Pancreas (tissue), 10 donors: ENCODE measurements at places on chromosomes 1 and 21. TPM values are rescaled to one million over a fixed set of nuclear protein-coding genes. Genes with fewer than 3 reads are reported as not detected.

GRCh38 chr1:12294076-12294475, 64.2 kb downstream of the VPS13D start:
- no peak for DNase-seq

- DNase-seq = no peak
Measured at GRCh38 chr21:17159697-17160096, 353.1 kb upstream of the CXADR start.

GRCh38 chr1:171646249-171646560, 6.3 kb downstream of the MYOC start:
- no peak for DNase-seq

GRCh38 chr1:192654591-192655251, 18.8 kb downstream of the RGS13 start:
- no peak for DNase-seq

- peak; percentile 78 for DNase-seq
Measured at GRCh38 chr1:206685334-206685768, 646 bp downstream of the MAPKAPK2 start.

- DNase-seq = no peak
Measured at GRCh38 chr1:48810740-48811139, 34.0 kb upstream of the BEND5 start.

DNA sequence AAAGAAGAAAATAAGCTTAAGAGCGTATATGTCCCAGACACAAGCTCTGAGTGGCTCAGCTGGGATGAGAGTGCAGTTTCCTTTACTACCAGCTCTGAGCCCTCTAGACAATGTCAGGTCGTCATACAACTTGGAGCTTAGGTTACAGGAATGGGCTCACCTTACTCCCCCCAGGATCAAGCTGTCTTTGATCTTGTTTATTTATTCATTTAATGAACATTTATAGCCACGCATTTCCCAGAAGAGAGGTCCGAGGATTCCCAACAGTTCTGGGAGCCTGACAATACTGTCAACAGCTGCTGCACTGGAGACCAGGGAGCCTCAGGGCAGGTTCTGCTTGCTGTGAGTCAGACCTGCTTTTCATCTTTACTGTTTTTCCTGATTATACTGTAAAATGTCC, 378.9 kb downstream of the PLPP3 start:
- DNase-seq = no peak

GRCh38 chr1:51093581-51093980, 8.4 kb upstream of the C1orf185 start:
- DNase-seq = no peak

DNA sequence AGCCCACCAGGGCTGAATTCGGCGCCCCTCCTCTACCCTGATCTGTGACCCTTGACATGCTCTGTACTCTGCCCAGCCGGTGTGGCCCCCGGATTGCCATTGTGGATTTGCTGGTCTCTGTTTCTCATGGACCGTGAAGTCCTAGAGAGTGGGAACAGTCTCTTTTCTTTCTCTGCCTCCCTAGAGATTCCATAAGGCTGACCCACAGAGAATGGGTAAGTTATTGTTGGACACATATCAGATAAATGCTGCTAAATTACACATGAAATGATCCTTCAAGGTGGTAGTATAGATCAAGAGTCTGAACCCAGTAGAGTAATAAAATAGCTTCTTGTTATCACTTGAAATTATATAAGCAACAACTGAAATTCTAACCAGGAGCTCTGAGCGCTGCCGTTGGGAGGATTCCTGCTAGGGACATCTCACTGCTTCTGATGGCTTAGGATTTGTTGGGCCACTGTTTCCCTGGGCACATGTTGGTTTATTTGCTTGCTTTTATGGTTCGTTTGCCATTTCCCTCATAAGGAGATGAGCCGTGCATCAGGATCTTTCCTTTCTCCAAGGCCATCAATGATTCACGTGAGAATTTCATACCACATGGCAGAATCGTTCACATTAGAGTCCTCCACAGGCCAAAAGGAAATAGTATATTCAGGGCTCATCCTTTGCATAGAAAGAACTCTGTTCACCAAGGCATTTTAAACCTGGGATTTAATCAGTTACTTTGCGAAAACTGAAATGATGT, 111.9 kb downstream of the ZBTB18 start:
- no peak for DNase-seq

HSD11B1 gene
- total RNA-seq = 3.7 TPM

DPYD gene
- total RNA-seq = 10.6 TPM

MCM3AP gene
- total RNA-seq = 37.0 TPM
